Smooth muscle cell of bladder (primary cell): ENCODE measurements at places on chromosomes 11 and 22. TPM values are rescaled to one million over a fixed set of nuclear protein-coding genes. Genes with fewer than 3 reads are reported as not detected.

Gene OSBPL5
- total RNA-seq, result 33.0 and 45.0 TPM in 2 replicates

Gene CNTF
- 1.2 and 1.4 TPM in 2 replicates for total RNA-seq

Gene OR51B4
- total RNA-seq, result not detected in 2 replicates

Gene CCDC134
- 6.7 and 7.0 TPM in 2 replicates for total RNA-seq

Gene CCDC87
- total RNA-seq, result 0.14 and 0.28 TPM in 2 replicates

Gene KCNK4
- total RNA-seq, result not detected in 2 replicates

Gene GPHA2
- total RNA-seq, result not detected in 2 replicates

Gene XNDC1N
- 5.1 TPM in 2 replicates for total RNA-seq

Gene POU2F3
- 0.09 TPM in 1 of 2 replicates, not detected in the other for total RNA-seq

Gene OR2AG1
- not detected in 2 replicates for total RNA-seq

Gene HEPN1
- total RNA-seq, result not detected in 2 replicates
